ENCODE measurements at places on chromosomes 7 and 10.
A peak's percentile ranks its signal among the peaks of the same experiment; 100 is the strongest.

DNA sequence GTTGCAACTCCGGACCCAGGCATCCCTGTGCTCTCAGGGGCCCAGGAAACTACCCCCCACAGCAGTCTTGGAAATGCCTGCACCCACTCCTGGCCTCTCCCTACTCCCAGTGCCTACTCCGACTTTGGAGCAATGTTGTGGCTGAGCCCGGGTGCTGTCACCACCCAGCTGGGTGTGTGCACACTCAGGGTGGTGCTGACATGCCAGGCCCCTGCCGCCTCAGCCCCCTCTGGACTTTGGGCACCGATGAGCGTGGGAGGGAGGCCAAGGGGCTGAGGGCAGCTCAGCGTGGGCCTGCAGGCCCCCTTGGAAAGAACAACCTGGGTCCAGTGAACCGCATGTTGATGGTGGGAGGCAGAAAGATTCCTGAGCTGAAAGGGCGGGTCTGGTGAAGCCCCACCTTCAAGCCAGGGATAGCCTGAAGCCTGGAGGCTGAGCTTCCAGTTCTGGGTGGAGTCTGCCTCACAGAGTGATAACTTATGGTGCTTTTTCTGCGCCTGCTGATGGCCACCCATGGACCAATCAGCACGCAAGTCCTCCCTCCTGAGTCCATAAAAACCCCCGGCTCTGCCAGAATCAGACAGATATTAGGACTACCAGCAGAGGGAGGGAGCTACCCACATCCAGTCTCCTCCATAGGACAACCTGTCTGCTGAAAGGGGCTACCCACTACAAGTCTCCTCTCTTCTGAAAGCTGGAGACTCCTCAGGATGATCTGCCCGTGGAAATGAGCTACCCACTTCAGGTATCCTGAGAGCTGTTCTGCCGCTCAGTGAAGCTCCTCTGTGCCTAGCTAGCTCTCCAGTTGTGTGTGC is 380.4 kb upstream of the SORCS1 start:
- no peak for DNase-seq

DNA sequence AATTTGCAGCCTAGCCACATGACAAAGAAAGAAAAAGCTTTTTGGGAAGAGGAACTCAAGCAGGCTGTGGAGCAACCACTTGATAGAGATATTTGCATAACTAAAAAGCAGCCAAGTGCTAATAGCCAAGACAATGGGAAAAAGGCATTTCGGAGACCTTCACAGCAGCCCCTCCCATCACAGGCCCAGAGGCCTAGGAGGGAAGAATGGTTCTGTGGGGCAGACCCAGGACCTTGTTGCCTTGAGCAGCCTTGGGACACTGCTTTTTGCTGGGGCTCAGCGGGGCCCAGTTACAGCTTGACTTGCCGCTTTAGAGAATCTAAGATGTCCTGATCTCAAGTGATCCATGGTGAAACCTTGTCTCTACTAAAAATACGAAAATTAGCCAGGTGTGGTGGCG is 38.5 kb downstream of the FAM149B1 start:
- DNase-seq = no peak

GRCh38 chr7:95794917-95795515 is 22.7 kb downstream of the DYNC1I1 start:
- DNase-seq = peak; percentile 54

DNA sequence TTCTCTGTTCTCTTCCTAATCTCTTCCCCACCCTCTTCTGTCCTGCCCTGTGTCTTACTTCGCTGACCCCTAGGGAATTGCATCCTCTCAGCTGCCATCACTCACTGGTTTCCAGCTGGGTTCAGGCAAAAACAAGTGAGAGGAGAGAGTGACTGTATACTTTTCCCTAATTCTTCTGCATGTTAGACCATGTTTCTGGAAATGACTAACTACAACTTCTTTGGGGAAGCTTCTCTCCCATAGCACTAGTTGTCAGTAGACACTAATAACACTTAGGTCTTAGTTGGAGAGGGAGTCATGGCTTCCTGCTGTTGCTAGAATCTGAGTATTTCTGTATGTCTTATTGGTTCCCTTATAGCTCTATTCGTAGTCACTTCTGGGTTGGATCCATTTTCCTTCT is 299.0 kb upstream of the FZD1 start:
- DNase-seq = no peak

- DNase-seq = no peak
These were observed 147.5 kb downstream of the DOCK4 start for GRCh38 chr7:112058686-112059085.

- DNase-seq = peak; percentile 54
These were observed 51.2 kb upstream of the LAMB4 start for GRCh38 chr7:108181073-108181985.

DNA sequence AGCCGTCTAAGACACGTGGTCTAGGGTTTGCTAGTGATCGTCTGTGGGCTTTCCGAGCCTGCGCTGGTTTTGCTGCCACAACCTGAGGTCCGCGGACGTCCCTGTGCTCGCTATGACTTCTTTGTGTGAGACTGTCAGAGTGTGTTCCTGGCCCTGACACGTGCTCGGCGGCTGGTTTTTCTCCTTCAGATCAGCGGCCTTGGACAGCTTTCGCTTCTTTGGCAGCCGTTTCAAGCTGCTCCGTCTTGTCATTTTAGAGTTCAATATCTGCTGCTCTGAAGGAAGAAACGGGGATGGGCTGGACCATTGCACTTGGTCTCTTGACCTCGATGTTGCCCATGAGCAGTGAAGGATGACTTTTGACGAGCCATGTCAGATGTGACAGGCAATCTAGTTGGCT is 147.3 kb downstream of the MGMT start:
- DNase-seq = no peak

DNA sequence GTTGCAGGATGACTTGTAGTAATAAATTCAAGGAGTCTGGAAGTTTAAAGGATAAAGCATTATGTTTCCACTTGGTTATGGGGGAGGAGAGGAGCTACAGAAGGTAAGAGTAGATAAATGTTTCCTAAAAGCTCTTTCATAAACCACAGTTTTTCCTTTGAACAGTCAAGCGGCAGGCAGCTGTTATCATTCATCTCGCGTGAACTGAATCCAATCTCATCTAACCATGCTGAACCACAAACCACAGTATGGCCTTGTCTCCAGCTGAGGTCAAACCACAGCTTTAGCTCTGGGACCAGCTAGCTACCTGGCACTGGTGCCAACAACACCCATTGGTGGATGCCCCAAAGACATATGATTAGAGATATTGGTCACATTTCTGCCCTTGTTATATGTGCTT is 63.3 kb downstream of the NOC3L start:
- peak; percentile 97 for DNase-seq

DNA sequence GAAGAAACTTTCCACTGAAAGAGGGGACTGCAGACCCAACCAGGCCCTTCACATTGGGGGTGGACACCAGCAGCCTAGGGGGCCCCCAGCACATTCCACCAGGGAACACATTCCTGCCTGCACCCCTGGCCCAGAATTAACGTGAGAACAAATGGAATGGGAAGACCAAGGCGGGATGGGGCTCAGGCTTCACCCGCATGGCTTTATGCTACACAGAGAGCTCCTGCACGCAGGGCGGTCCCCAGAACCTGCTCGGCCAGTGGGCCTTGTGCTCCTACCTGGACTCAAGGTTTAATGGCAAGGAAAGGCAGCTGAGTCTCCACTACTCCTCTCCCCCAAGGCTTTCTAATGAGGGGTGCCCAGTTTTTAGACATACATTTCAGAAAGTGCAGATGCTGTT is 146.3 kb upstream of the GPR26 start:
- no peak for DNase-seq

DNA sequence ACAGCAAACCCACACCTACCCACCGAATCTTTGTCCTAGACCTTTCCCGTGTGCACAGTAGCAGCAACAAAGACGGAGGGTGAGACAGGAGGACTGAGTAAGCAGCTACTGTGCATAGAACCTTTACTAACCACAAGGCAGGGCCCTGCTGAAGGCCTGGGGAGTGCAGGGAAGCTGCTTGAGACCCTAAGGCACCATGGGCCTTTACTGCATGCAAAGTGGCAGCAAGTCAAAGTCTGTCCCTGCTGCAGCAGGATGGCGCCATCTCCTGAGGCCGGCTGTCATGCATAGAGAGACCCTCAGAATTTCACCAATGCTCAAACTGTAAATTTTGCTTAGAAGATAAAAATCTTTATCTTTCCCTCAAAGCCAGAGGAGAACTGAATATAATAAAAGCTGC is 610.5 kb downstream of the ACTR3B start:
- no peak for DNase-seq

GRCh38 chr7:47227762-47228177 is 354.1 kb downstream of the TNS3 start:
- no peak for DNase-seq

DNA sequence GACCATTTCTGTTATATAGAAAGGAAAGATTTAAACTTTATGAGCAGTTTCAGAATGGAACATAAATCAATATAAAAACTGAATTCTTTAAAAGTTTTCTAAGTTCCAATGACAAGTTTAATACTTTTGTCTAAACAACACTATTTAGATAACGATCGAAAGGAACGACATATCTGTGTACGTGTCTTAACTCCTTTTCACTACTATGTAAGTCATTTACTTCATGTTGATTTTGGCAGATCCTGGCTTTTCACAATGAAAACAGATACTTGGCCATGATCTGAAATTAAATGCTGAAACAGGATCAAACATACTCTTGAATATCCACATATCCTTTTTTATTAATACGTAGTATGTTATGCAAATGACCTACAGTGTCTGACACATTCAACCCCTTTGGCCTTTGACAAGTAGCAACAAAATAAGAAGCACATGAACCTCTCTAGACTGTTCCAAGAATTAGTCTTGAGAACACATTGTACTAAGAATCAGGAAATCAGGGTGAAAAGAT is 41.9 kb downstream of the RNLS start:
- no peak for DNase-seq

DNA sequence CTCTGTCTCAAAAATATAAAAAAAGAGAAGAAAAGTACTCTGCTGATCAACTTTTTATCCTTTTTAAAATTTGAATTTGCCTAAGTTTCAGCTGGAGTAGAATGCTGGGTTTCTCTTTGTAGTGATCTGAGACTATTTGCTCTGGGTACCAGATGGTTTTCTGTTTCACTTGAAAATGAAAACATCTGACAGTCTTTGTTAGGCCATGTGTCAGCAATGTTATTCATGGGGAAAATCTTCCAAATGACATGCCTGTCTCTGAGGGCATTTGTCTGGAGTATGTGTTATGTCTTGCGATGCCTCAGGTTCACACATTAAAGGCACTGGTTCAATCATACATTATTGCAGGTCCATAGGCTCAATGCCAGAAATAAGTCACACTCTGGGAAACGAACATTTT is 175.3 kb upstream of the TMEM229A start:
- DNase-seq = no peak

DNA sequence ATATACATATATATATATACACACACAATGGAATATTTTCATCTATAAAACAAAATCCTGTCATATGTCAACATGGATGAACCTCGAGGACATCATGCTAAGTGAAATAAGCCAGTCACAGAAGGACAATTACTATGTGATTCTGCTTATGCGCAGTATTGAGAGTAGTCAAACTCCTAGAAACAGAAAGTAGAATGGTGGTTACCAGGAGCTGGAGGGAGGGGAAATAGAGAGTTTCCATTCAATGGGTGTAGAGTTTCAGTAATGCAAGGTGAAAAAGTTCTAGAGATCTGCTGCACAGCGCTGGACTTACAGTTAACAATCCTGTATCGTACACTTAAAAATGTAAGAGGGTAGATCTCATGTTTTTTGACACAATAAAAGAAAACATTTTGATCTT is 181.9 kb downstream of the CDCA7L start:
- no peak for DNase-seq

DNA sequence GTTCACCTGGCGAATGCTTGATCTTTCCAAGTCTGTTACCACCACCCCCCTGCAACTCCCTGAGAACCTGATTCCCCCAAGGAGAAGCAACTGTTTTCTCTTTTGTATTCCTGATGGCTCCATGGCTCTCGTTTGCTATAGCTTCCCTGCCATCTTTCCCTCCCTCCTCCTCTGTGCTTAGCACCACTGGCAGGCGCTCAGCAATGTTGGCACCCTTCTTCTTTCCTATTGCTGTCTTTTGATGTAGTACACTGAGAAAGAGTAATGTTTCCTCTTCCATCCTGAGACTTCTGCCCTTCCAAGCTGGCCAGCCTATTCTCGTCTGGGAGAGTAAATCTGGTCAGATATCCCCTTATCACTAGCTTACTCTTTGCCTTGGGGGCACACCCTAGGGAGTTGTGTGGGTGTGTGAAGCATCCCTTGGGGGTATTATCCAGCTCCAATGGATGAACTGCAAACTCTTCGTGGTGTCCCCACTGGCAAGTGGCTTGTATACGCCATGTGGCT is 74.0 kb downstream of the BMPER start:
- no peak for DNase-seq

GRCh38 chr10:85917601-85918000 is 449.0 kb downstream of the GRID1 start:
- DNase-seq = no peak

DNA sequence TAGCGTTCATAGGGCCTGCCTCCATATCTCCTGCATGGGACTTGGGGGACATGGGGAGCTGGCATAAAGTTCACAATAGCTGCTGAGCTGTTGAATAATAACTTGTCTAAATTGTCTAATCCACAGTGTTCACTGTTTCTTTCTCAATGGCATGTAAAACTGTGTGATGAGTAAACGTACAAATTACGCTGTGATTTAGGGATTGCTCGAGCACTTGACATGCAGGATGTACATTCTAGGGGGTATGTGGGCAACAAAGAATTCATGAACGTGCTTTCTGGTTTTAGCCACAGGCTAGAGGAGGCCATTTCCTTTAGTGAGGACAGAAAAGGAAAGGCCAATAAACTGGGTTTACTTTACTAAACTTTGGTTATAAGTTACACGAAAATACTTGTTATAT is 534.2 kb upstream of the ZWINT start:
- no peak for DNase-seq

DNA sequence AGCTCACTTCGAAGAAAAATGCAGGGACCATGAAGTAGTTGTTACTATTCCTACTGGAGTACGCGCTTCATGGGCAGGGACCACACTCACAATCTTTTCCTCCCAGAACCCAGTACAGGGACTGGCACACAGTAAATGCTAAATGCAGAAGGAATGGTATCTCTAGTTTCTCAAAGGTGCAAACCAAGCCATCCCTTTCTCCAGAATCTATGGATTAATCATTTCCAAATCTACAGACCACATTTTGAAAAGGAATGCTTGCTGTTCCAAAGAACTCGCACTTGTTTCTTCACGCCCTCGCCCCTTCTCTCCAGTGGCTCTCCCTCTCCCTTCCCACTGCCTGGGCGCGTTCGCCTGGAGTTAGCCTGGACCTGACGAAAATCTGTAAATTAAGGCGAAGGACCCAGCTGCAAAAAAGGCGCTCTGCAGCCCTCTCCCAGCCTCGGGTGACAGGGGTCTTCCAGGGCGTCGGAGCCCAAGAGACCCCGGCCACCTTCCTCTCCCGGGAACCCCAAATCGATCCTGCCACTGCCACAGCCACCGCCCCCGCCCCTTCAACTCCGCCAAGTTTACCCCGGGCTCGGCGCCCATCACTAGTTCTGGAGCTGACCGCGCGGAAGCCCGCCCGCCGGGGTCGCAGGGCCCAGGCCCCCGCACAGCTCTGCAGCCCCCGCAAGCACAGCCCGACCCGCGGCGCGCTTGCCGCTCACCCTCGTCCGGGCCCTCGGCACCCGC is 527 bp downstream of the PDIA4 start:
- peak; percentile 32 for DNase-seq

Measured in hematopoietic multipotent progenitor cell treated with erythropoietin and hydrocortisone succinate and interleukin-3 and kit ligand, for 6 days (in vitro differentiated cells).